ENCODE measurements at places on chromosomes 5 and 9. TPM values are rescaled to one million over a fixed set of nuclear protein-coding genes. Genes with fewer than 3 reads are reported as not detected.

DNA sequence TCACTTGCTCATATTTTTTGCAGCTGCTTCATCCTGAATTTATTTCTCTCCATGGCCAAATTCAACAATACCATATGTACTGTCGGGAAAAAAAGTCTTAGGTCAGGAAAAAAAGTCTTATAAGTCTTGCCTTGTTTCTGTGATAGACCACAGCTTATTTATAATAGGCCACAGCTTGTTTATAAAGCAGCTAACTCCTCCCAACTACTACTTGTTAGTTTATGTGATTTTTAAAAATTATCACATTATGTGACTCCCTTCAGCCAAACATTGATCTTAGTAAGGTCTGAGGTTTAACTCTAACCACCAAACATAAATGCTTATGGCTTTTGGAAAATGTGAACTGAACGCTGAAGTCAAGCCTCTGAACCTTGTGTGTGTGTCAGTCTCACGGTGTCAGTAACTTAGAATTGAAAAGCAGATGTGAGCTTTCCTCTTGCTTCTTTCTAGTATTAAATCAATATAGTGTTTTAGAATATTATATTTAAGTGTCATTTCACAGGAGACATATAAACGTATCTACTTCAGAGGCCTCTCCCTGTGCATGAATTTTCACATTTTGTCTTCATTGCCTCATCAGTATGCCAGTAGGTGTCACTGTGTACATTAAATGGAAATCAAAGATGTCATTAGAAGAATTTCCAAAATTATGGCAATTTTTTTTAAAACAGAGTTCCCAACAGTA lies 51.3 kb downstream of the SNX24 start:
- H3K27ac ChIP-seq: no peak overlapping the region
- DNase-seq: peak; percentile 85
- H3K4me1 ChIP-seq: peaks cover 3% of the 10 kb centered on the region
- H3K36me3 ChIP-seq: no peaks in the 10 kb centered on the region

DNA sequence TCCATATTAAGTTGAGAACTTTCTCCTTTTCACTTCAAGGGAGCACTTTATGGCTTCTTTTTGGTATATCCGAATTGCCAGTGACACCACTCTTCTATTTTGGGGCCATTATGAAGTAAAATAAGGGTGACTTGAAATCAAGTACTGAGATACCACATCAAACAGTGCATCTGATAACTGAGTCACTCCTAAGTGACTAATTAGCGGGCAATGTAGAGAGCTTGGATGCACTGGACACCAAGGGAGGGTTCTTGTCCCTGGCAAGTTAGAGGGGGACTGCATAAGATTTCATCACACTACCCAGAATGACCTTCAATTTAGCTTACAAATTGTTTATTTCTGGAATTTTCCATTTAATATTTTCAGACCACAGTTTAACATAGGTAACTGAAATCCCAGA lies 813.9 kb upstream of the CDH10 start:
- H3K4me3 ChIP-seq: no peak overlapping the region
- H3K36me3 ChIP-seq: no peaks in the 10 kb centered on the region
- H3K27me3 ChIP-seq: no peaks in the 10 kb centered on the region

DNA sequence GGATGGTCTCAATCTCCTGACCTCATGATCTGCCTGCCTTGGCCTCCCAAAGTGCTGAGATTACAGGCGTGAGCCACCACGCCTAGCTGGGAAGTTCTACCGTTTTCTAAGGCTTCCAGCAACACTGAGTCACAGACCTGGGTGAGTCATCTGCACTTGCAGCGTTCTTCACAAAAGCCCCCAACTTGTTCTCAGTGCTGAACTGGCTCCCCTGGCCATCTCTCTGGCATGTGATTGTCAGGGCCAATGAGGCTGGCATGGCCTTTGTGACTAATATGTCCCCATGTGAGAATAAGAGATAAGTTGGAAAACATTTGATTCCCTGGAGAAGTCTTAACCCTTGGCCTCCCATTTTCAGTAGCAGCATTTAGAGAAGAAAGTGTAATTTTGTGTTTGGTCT lies 124.4 kb downstream of the WDR41 start:
- DNase-seq: peak; percentile 36
- no peak overlapping the region for H3K4me3 ChIP-seq
- peaks cover 4% of the 10 kb centered on the region for H3K27me3 ChIP-seq
- no peaks in the 10 kb centered on the region for H3K36me3 ChIP-seq
- H3K4me1 ChIP-seq: no peaks in the 10 kb centered on the region

GRCh38 chr5:115594128-115595047 lies 7.9 kb downstream of the TICAM2 start:
- peaks cover 4% of the 10 kb centered on the region for H3K4me1 ChIP-seq
- no peak overlapping the region for H3K27ac ChIP-seq
- DNase-seq: peak; percentile 45

Gene NME5
- total RNA-seq: under 0.01 TPM
